ENCODE measurements at places on chromosomes 12 and 14.

DNA sequence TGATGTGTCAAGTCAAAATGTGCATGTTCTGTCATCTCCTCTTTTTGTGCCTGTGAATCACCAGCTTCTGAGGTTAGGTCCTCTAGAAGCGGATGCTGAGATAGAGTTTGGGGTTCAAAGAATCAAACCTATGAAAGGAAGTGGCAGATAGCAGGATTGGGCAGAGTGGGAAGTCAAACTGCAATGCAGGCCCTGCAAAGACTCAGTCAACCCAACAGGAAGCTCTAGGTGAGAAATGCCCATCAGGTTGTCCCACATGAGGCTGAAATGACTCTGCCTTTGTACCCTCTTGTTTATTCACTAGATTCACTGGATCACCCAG lies 4.5 kb upstream of the MIA2 start:
- peak; percentile 38 for DNase-seq

DNA sequence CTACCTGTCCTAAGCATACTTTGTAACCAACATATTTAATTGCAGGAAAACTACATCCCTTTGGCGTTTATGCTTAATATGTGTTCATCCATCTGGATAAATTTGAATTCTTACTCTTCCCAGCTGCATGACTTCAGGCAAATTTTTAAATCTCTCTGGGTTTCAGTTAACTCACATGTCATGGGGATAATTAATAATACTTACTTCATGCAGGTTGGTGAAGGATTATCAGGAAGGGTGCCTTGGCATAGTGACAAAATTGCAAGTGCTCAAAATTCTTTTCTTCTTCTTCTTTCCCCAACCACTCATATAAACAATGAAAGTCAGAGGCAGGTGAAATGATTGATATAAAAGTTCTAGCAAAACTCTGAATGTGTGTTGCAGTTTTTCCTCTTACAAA lies 15.9 kb downstream of the SYT10 start:
- DNase-seq: no peak

DNA sequence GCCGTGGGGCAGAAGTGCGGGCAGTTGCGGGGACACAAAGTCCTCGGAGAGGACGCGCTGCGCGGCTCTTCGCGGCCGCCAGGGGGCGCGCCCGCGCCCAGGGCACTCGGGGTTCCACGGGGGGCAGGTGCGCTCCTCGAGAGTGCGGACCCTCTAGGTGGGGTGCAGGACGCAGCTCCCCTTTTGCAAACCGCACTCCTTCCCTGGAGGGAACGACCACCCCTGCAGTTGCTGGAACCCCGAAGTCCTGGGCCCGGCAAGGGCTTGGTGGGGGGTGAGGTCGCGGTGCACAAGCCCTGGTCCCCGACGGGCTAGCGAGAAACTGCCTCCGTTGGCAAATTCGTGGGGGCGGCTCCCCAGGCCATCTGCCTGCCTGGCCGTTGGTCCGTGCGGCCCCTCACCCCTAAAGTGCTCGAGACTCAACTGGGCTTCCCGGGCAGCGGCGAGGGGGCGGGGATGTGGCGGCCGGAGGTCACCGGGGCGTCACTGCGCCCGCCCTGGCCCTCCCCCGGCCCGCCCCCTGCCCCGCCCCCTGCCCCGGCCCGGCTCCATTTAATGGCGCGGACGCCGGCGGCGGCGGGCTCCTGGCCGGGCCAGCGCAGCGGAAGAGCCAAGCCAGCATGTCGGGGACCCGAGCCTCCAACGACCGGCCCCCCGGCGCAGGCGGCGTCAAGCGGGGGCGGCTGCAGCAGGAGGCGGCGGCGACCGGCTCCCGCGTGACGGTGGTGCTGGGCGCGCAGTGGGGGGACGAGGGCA lies at the start of gene ADSS1:
TSS of gene ADSS1 (plus strand) at position 579 of the 756 bp plus-strand sequence. CDS start at position 621, 42 bp downstream.
- peak; percentile 62 for DNase-seq

GRCh38 chr14:22735096-22735495 lies 31.4 kb upstream of the OXA1L start:
- DNase-seq: no peak

DNA sequence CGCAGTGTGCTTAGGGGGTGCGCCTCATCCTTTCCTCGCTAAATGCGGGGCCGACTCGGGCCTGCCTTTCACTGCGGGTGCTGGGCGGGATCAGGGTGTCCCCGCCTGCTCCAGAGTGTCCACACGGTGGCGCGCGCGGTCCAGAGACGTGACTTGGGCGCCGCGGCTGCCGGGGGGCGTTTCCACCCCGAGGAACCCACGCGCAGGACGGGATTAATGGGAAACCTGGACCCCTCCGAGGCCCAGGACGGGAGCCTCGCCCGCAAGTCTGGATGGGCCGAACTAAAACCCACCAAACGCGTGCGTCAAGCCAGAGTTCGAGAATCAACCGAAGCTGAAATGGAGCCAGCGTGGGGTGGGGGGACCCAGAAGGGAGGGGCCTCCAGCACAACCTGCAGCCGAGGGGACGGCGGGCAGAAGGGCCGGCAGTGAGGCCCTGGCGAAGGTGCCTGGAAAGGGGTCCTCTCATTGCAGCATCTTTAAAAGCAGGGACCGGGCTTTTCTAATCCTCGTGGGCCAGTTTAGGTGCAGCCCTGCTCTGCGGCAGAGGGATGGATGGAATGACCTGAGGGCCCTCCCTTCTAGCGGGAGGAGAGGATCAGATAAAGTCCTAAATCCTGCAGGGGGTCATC lies 93.3 kb downstream of the NINJ2 start:
- DNase-seq: peak; percentile 82

GRCh38 chr14:91229743-91230200 lies 14.7 kb downstream of the GPR68 start:
- peak; percentile 67 for DNase-seq

- no peak for DNase-seq
Measured at GRCh38 chr12:131965073-131965472, 15.3 kb downstream of the EP400 start.

DNA sequence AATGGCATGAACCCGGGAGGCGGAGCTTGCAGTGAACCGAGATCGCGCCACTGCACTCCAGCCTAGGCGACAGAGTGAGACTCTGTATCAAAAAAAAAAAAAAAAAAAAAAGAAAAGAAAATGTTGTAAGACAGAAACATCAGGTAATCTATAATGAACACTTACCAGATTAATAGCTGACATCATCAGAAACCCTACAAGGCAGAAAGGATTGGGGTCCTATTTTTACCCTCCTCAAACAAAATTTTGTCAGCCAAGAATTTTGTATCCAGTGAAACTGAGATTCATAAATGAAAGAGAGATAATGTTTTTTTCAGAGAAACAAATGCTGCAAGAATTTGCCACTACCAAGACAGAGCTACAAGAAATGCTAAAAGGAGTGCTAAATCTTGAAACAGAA lies 14.1 kb downstream of the CLEC1A start:
- DNase-seq: no peak

Data from T-cell (primary cell).